AG10803 (cell line): ENCODE measurements at places on chromosomes 2 and 18.

GRCh38 chr2:180761224-180761623 is 219.2 kb upstream of the UBE2E3 start:
- DNase-seq: peak; percentile 62

- peak; percentile 5 for DNase-seq
Measured at GRCh38 chr18:40810372-40810771, 1144.7 kb upstream of the PIK3C3 start.

DNA sequence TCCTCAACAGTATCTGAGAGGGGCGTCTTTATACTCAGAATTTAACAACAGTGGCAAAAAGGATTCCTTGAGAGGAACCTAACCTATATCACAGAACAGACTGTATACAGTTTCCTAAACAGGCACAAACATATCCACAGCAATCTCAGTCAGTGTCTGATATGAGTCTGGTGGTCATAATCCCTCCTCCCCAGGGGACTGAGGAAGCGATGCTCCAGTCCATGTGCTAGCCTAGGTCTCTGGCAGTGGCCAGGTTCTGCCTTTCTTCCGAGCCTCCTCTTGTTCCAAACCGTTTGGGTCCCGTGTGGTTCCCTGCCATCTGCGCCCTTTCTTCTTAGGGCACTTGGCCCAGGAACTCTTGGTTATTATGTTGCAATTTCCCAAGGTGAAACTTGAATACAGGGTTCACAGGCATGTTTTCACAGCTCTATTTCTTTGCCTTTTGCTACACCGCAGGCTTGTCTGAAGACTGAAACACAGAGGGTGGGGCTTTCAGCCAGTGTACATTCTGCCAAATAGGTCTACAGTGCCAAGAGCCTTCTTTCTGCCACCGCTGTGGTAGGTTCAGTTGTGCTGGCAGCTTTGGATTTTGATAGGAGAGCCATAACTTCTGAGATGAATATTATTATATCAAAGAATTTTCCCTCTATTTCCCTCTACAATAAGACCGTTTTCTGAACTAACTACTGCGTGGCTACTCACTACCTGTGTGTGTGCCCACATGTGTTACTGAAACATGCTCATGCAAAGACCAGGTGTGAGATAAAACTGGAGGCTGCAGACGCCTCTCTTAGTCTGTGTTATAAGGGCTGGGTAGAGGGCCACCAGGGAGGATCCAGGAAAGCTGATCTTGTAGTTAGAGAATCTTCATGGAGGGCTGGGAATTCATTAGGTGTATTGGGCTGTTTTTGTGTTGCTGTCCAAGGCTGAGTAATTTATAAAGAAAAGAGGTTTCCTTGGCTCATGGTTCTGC is 75.0 kb upstream of the HAAO start:
- no peak for DNase-seq

DNA sequence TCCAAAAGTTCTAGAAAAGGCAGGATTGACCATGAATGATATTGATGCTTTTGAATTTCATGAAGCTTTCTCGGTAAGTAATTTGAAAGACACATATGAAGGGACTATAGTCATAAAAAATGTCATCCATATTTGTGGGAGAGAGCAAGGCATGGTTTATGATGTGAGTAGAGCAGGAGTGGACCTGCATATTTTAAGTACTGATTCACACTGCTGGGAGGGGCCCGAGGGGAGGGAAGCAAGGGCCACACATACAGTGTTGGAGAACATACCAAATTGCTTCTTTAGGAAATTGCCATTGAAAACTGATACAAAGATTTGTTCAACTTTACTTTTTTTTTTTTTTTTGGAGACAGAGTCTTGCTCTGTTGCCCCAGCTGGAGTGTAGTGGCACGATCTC is 39.4 kb downstream of the HADHB start:
- DNase-seq: peak; percentile 53

GRCh38 chr2:158603205-158603604 is 146.5 kb downstream of the PKP4 start:
- DNase-seq: no peak

- DNase-seq: no peak
Measured at GRCh38 chr18:65365245-65365980, 385.4 kb upstream of the CDH7 start.

GRCh38 chr2:241035818-241036396 is 37.5 kb downstream of the SNED1 start:
- no peak for DNase-seq

DNA sequence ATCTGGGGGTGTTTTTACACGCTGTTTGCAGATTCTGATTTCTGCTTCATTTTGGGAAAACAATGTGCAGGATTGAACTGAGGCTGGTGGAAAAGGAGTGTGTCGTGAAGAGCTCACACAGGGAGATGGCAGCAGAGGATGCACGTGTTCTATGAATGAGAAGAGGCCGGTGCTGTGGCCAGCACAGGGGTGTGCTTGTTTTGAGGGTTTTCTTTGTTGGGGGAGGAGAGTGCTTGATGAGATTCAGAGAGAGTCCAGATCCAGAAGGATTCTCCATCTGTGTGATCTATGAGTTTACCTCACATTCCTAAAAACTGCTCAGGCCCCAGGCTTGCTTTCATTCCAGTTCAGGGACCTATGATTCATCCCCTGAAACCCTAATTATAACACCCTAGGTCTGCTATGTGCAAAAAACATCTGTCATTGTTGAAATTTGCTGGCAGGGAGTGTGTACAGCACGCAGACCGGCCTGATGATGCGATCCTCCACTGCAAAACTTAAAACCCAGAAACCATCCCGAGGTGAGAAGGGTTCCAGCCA is 12.1 kb downstream of the TGFA start:
- peak; percentile 84 for DNase-seq

GRCh38 chr2:43737855-43738254 is 36.0 kb upstream of the DYNC2LI1 start:
- DNase-seq: no peak

DNA sequence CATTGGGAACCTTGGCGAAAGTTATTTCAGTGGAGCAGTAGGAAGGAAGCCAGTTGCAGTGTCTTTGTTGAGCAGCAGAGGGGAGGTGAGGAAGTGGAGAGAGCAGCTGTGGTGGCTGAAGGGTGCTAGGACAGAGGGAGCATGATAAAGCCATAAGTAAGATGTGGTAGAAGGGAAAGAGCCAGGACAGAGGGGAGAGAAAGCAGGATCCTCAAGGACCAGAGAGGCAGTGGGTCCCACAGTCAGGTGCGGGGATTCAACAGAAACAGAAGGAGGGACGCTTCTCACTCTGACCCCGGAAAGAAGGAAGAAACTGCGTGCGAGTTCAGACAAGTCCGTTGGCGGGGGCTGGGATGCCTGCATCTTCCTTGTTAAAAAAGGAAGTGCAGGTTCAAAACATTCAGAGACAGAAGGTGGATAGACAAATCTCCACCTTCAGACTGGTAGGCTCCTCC is at the start of gene CXCR2:
Gene CXCR2 (plus strand): TSS at position 403 of the 455 bp plus-strand sequence. CDS start 8,774 bp downstream, outside the sequence.
- DNase-seq: no peak

- DNase-seq: no peak
Measured at GRCh38 chr2:127449414-127449813, 31.2 kb downstream of the PROC start.

- DNase-seq: no peak
Measured at GRCh38 chr2:57962861-57963260, 83.7 kb upstream of the VRK2 start.

DNA sequence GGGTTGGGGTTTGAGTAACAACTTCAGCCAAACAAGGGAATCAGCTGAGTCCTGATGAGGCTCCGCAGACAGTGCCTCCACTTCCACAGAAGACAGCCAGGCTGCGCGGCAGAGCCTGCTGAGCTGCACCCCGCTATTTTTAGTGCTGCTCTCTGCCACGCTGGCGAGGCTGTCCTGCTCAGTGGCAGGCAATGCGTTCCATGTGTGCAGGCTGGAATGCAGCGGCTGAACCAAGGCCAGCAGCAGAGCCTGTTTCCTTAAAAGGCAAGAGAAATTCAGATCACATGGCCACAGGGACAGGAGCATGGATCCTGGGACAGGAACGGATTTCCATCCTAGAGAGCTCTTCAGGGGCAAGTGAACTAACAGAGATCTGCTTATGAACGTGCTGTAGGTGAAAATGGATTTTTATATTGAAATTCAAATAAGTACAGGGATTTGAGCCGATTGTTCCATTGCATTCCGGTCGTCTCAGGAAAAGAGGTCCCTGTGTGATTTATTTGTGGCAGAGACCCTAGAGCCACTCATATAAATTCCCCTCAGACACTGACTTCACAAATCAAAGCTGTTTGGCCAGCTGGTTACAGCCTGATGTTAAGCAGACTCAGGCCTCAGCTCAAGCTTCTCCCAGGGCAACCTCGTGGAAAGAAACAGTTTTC is 98.7 kb downstream of the COL6A3 start:
- peak; percentile 98 for DNase-seq

DNA sequence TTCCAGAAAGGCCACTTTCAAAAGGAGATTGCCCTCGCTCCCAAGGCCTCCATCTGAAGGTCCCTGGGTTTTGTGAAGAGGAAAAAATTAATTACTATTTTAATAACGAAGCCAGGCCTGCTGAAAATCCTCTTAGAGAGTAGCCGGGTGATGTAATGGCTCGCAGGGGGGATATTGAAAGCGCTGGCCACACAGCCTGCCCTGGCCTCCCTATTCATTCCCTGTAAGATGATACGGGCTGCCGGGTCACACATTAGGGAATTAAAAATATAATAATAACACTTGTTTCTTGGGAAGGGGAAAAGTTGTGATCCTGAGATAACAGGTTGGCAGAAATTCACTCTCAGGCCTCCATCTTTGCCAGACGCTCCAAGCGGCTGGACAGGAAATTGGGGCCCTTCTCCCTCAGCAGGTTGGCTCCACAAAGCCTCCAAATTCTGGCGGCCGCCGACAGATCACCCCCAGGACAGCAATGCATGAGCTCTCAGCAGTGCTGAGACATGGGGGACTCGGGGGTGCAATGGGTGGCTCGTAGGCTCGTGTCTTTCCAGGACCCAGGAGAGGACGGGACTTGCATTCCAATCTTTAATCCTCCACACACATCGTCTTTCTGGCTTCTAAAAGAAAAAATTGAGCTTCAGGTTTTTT is 299.9 kb upstream of the SALL3 start:
- no peak for DNase-seq

DNA sequence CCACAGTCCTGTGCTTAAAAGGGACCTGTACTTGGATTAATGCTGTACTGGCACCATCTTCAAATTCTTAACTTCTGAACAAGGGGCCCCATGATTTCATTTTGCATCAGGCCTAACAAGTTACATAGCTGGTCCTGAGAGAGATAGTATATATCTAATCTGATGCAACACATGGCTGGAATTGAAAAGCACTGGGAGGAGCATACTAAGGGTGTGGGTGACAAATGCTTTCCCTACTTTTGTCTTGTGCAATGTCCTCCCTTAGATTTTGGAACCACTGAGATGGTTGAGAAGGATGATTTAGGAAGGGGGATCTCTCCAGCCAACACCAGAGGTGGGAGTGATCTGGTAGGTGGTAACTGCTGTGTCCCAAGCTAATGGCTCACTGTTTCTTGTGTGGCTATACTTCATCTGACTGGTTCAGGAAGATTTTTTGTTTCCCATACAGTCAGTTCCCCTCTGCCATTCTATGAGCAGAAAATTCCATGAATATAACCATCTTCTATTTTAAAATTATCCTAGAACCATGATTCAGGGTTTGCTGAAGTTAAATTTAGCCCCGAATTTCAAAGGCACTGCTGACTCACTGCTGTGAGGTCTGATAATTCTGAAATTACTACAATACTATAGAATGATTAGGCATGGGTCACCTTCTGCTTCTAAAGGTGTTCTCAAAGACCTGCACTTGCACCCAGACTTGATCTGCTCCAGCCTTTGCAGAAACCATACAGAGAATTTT is 108.3 kb upstream of the NCKAP5 start:
- peak; percentile 88 for DNase-seq

DNA sequence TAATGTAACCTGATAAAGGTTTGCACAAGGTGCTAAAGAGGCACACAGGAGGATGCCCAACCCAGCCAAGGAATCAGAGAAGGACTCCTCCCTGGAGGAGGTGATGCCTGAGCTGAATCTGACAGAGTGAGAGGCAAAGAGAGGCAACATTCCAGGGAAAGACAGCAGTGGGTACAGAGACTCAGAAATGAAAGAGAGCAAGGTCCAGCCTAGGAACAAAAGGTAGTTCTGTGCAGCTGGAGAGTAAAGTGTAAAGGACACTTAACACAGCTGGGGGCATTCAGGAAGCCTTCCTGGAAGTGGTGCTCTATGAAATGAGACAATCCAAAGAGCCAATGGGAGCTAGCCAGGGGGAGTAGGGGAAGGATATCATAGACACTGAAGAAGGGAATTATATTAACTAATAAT is 181.0 kb upstream of the GLI2 start:
- DNase-seq: no peak

DNA sequence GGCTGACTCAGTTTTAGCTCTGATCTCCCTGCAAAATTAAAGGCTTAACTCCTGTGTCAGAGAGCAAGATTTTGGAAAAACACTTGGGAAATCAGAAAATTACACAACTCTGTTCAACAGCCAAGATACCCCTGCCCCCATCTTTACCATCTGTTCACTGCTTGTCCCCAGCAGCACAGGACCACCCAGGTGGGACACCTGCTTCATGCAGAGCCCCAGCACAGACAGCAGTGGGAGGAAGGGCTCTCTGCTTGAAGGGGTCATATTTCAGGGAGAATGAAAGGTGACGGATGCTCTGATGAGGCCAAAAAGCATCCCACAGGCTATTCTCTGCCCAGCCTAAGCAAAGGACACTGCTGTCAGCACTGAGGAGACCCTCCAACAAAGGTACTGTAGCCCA is 584.6 kb upstream of the KLHL29 start:
- DNase-seq: no peak
